ENCODE measurements at places on chromosomes 7 and 10.

DNA sequence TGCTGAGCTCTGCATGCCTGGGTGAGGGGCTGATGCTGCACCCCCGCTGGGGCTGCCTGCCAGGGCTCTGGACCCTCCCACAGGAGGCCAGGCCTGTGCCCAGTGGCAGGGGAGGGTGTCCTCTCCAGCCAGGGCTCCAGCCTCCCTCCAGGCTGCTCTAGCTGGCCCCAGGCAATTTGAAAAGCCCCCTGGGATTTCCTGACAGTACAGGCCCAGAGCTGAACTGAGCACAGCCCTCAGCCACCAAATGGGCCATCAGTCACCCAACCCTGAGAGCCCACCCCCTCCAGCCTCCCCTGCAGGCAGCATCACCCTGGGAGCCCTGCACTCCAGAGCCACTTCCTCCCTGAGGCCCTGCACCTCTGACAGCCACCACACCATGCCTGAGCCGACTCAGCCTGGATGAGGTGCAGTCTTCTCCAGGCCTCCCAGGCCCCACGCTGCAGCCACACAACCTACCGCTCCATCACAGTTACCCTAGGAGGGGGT, 101.8 kb upstream of the RET start:
- no peaks in the 10 kb centered on the region for H3K36me3 ChIP-seq
- no peak overlapping the region for H3K4me3 ChIP-seq
- H3K27me3 ChIP-seq = no peaks in the 10 kb centered on the region
- H3K4me1 ChIP-seq = peaks cover 3% of the 10 kb centered on the region

DNA sequence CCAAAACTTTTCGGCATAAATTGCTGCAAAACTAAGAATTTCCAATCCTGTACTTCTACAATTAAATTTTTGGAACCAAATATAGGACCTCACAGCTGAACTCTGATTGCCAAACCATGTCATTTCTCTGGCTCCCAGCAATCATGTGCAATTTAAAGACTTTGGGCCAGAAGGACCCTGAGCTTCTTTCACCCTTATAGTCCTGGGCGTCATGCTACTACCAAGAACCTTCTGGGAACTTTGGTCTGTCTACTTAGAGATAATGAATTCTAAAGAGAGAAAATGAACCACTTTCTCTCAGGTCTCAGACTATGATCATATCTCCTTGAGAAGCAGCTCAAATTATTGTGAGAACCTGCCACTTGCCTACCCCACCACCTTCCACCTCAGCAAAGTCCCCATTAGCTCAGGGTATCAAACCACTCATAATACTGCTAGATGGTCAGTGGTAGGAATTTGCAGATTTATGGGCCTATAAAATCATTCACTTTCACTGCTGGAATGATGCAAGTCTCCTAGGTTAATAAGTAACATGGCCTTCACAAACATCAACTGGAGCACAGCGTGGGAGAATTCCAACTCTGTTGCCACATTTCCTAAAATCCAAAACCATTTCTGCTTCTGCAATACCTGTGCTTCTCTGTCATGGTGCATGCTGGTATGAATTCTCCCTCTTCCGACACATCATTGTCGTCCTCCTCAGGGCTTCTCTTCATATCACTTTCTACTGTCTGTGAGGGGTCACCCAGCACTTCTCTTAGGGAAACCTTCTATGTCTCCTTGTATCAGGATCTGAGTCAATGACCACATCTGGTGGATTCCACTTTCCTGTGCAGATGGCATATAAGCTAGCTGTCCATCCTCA, 6.6 kb upstream of the WDR91 start:
- H3K4me1 ChIP-seq = no peaks in the 10 kb centered on the region
- no peaks in the 10 kb centered on the region for H3K27me3 ChIP-seq
- H3K27ac ChIP-seq = no peak overlapping the region
- no peaks in the 10 kb centered on the region for H3K36me3 ChIP-seq

DNA sequence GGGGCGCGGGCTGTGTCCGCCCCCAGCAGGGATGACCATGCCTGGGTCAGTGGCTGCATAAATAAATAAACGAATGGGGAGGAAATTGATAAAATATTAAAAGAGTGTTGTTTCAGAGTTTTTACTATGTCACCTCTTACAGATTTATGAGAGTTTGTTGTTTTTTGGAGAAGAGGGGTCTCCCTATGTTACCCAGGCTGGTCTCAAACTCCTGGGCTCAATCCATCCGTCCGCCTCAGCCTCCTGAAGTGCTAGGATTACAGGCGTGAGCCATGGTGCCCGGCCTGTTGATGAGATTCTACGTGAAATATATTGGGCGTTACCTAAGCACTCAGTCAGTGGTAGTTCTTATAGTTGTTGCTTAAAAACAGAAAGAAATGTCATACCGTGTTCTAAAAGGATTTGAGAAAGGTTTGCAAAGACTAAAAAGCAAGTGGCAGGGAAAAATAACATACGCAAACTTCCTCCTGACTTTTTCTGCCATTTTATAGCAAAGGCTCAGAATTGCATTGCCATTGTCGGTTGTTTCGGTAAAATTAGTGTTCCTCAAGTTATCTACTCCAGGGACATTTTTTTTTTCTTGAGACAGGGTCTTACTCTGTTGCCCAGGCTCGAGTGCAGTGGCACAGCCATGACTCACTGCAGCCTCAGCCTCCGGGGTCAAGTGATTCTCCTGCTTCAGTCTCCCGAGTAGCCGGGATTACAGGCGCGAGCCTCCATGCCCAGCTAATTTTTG, 39.5 kb upstream of the FOXK1 start:
- H3K4me3 ChIP-seq = peak overlapping the region; percentile 63
- H3K27ac ChIP-seq = peak overlapping the region; percentile 94
- DNase-seq = no peak
- no peaks in the 10 kb centered on the region for H3K27me3 ChIP-seq
- peaks cover 17% of the 10 kb centered on the region for H3K4me1 ChIP-seq
- H3K36me3 ChIP-seq = no peaks in the 10 kb centered on the region

DNA sequence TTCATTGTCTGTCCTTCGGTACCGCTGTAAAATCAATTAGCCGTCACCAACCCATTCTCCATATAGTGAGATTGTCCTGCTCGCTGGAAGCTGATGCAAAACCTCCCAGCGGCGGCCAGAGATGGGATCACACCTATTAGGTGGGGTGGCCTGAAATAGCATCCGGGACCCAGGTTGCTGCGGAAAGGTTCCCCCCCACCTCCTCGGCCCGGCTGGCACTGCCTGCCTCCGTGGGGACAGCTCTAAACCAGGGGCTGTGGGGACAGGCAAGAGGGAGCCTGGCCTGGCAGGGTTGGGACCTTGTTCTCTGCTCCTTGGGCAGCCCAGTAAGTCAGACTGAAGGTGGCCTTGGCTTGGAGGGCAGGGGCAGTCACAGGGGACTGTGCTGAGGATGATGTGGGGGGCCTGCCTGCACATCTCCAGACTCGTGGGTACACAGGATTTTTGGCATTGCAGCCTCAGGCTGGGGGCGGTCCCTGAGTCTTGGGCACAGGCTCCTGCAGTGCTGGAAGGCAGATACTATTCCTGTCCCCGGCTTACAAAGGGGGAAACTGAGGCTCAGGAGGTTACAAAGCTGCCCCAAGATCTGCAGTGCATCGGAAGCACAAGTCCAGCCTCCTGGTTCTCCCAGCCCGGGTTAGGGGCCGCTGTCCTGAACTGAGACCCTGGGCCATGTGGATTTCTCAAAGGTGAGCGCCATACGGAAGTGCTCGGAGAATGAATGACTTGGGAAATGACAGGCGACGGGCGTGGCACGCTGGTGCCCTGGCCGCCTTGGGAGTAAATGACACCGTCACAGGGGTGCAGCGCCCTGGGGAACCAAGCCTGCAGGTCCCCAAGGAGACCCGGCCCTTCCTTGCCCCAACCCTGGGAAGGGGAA, 65.6 kb downstream of the UNCX start:
- H3K36me3 ChIP-seq = no peaks in the 10 kb centered on the region
- H3K27ac ChIP-seq = no peak overlapping the region
- H3K27me3 ChIP-seq = peaks cover 87% of the 10 kb centered on the region
- no peak overlapping the region for H3K4me3 ChIP-seq
- no peak for DNase-seq
- no peaks in the 10 kb centered on the region for H3K4me1 ChIP-seq

DNA sequence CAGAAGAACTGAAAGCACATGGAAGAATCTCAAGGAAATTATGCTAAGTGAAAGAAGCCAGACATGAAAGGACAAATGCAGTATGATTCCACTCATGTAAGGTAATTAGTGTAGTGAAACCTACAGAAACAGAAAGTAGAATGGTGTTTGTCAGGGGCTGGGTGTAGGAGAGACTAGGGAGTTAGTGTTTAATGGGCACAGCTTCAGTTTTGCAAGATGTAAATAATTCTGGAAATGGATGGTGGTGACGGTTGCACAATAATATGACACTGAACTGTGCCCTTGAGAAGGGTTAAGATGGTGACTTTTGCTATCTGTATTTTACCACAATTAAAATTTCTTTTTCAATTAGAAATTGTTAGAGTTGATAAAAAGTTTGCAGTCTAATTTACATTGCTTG, 157.3 kb upstream of the ADCY1 start:
- H3K36me3 ChIP-seq = no peaks in the 10 kb centered on the region
- no peaks in the 10 kb centered on the region for H3K4me1 ChIP-seq
- H3K27me3 ChIP-seq = no peaks in the 10 kb centered on the region
- no peak overlapping the region for H3K27ac ChIP-seq

DNA sequence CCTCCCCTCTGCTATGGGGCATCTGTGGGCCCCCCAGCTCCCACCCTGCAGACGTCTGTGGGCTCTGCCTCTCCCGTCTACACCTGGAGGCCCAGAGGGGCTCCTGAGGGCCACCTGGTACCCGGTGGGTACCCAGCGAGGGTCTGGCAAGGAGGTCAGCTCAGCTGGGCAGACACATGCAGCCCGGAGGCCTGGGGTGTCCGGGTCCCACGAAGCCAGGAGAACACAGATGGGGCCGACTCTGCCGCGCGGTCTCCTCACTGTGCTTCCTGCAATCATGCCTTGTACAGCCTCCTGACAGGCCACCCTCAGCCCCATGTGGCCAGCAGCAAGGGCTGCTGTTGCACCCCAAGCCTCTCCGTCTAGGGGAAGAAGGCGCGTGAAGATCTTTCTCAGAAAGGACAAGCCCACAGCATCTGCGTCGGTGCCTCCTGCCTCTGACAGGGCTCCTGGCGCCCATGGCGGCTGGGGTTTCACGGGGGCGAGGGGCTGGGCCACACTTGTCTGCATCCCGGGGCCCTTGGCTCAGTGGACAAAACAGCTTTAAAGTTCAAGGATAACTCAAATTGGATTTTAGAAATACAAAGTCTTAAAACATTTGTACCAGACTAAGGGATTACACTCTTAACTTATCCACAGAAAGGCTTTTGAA, 391.3 kb downstream of the DNAJB6 start:
- no peaks in the 10 kb centered on the region for H3K36me3 ChIP-seq
- H3K27me3 ChIP-seq = peaks cover 9% of the 10 kb centered on the region
- no peak overlapping the region for H3K27ac ChIP-seq
- no peak overlapping the region for H3K4me3 ChIP-seq

- no peak overlapping the region for H3K27ac ChIP-seq
- DNase-seq = no peak
- H3K36me3 ChIP-seq = peaks cover 52% of the 10 kb centered on the region
These were observed 36.8 kb downstream of the LMOD2 start for GRCh38 chr7:123692471-123692877.

DNA sequence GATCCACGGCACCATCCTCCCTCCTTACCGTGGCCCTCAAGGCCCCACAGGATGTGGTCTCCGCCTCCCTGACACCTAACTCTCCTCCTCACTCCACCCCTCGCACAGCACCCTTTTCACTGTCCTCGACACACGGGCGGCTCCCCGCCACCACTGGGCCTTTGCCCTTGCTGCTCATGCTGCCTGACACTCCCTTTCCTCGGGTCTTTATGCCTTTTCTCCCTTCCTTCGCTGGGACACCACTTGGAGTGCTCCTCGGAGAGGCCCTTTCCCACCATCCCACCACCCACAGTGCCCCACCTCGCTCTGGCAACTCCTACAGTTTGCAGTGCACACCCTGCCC, 7.9 kb upstream of the INMT start:
- H3K4me3 ChIP-seq = no peak overlapping the region
- no peak overlapping the region for H3K27ac ChIP-seq
- no peaks in the 10 kb centered on the region for H3K36me3 ChIP-seq

GRCh38 chr10:119315128-119316001, 108.0 kb downstream of the GRK5 start:
- peak overlapping the region; percentile 59 for H3K27ac ChIP-seq
- DNase-seq = no peak
- no peak overlapping the region for H3K4me3 ChIP-seq

DNA sequence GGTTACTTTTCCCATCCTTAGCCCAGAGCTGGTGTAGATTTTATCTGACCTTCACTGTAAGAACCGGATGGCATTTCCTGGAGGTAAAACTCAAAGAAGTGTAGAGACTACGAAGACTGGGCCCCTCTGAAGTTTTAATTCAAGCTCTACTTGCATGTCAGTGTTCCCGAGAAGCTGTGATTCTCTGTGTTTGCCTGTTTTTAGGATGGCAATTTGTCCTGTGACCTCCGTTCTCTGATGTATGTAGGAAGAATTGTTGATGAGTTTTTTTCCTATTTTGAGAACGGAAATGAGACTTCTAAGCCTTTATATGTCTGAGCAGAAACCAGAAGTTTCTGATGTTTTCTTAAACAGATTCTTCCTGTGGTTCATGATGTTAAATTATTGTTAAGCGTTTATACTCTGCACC, 94.1 kb downstream of the CDCA7L start:
- no peaks in the 10 kb centered on the region for H3K27me3 ChIP-seq
- no peak overlapping the region for H3K27ac ChIP-seq
- H3K4me3 ChIP-seq = no peak overlapping the region
- DNase-seq = no peak

- DNase-seq = no peak
- no peaks in the 10 kb centered on the region for H3K4me1 ChIP-seq
- no peak overlapping the region for H3K27ac ChIP-seq
- H3K4me3 ChIP-seq = no peak overlapping the region
These were observed 25.4 kb downstream of the AIFM2 start for GRCh38 chr10:70106958-70107791.

DNA sequence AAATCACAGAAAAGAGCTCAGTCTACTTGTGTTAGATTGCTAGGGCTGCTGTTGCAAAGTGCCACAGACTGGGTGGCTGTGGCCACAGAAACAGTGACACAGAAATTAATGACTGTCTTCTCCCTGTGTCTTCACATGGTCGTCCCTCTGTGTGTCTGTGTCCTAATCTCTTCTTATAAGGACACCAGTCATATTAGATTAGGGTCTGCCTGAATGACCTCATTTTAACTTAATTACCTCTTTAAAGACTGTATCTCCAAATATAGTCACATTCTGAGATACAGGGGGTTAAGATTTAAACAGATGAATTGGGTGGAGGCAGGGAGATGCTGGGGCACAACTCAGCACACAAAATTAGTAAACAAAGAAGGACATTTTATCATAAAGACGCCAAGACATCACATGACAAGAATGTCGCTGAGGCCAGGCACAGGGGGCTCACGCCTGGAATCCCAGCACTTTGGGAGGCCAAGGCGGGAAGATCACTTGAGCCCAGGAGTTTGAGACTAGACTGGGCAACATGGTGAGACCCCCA, 23.3 kb upstream of the PARD3 start:
- no peak overlapping the region for H3K4me3 ChIP-seq
- H3K27ac ChIP-seq = no peak overlapping the region
- DNase-seq = peak; percentile 41
- no peaks in the 10 kb centered on the region for H3K36me3 ChIP-seq

DNA sequence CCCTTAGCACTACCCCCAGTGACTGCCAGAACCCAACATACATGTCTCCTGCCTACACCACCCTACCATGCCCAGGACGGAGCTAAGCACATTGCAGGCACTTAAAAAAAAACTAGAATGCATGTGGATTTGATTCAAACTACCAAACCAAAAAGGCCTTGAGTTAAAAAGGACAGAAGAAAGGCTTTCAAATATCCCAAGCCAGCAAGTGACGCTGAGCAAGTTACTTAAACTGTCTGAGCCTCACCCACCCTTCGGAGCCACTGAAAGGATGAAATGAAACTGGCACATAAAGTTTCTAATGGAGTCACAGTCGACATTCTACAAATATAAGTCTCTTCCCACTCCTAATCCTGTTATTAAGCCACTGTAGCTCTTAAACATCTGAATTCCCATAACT, 1.8 kb downstream of the CPXM2 start:
- no peaks in the 10 kb centered on the region for H3K36me3 ChIP-seq
- no peak overlapping the region for H3K4me3 ChIP-seq
- H3K4me1 ChIP-seq = peaks cover 24% of the 10 kb centered on the region
- H3K27me3 ChIP-seq = peaks cover 16% of the 10 kb centered on the region

Measured in suprapubic skin (tissue), 4 donors.